Tongue (tissue), 3 donors: ENCODE measurements at places on chromosomes 7 and 10.

- DNase-seq: no peak
Observed at GRCh38 chr10:50375051-50375452, 123.7 kb upstream of the ASAH2 start.

DNA sequence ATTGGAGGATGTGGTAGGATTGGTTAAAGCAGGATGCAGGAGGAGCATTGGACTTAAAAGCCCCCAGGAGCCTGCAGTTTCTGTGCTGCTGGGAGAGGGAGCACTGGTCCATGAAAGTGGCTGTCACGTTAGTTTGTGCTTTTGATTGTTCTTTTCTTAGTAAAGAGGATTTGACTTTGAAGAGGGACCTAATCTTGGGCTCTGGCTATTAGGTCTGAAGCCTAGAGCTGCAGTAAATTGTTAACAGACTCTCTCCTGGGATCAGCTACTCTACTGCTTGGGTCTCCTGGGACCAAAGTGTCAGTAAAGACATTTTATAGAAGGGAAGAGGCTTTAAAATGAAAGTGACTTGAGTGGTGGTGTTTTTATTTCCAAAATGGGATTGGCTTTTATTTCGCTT, 3.7 kb downstream of the ZFYVE27 start:
- no peak for DNase-seq

DNA sequence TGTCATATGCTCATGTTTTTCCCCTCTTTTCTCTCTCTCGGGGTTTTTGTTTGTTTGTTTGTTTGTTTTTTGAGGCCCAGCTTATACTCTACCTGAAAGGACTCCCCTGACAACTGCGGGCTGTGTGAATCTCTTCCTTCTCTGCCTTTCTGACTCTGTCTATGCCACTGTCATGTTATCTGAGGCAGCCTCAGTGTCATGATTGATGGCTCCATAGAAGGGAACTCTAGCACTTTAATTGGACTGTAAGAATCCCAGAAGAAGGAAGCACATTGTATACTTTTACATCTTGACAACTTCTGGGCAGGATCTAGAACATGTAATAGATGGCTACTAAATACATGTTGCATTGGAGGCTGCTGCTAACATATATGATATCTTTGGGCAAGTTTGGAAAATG, 25.4 kb downstream of the AKR1B15 start:
- DNase-seq: no peak

GRCh38 chr10:76558586-76558985, 1079.0 kb downstream of the KCNMA1 start:
- DNase-seq: no peak

- DNase-seq: no peak
Observed at GRCh38 chr7:114889646-114890285, 32.1 kb upstream of the MDFIC start.

GRCh38 chr7:23117841-23118240, 12.3 kb downstream of the KLHL7 start:
- DNase-seq: no peak

DNA sequence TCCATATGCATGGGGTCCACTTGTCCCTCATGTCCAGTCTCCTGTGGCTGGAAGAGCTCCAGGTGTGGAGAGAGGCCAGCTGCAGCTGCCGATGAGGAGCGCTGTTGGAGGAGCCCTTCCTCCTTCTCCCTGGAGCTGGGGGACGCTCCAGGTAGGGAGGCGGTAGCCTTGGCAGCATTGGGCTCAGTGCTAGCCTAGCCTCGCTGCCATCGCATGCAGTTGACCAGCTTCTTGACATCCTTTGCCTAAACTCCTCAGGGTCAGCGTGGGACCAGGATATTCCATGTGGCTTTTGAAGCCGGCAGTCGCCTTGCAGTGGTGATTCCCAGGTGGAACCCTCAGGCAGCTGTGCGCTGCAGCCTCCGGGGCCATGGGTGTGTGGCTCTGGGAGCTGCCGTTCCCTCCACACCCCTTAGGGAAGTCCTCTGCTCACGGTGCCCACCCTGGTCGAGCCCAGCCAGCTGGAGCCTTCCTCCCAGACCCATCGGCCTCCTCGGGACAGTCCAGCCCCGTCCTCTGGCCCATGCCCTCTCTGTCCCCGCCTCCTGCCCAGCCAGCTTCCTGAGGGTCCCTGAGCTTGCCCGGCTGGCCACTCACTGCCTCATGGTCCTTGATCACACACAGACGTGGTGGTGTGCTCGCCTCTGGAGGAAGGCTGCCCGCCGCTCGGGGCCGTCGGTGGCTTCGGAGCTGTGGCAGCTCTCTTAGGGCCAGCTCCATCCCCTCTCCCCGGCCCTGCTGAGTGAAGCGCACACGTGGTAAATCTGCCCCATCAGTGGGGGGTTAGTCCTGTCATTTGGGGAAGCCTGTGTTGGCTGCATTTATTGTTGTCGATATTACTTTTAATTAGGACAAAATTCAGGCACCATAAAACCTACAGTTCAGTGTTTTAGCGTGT, 21.2 kb downstream of the INPP5A start:
- DNase-seq: no peak

- DNase-seq: no peak
Observed at GRCh38 chr7:82669141-82669540, 225.6 kb upstream of the CACNA2D1 start.

DNA sequence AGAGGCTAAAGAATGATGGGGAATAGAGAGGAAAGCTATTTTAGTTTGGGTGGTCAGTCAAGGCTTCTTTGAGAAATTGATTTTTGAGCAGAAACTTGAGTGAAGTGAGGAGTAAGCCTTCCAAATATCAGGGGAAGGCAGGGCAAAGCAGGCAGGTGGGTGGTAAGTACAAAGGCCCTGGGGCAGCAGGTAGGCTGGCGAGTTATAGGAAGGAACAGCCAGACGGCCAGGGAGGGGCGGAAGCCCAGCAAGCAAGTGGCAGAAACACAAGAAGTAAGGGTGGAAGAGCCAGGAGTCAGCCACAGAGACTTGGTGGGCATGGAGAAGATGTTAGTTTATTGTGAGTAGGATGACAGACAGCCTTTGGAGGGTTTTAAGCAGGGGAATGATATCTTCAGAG, 34.9 kb downstream of the VWA2 start:
- DNase-seq: no peak

DNA sequence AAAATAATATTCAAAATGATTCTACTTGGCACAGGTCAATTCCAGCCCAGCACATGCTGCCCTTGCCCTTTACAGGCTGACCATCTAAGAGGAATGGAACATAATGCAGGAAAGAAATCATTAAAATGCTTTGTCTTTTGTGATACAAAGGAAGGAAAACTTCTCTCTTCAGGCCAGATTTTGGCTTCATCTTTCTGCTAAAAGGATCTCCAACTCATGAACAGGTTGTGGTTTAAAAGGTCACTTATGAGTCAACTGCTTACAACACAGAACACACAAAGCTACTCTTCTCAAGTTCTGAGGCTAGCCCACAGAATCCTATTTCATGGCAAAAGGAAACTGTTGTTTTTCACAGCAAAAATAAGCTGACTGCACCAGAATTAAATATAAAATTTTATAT, 197.1 kb downstream of the DOCK4 start:
- DNase-seq: no peak

- no peak for DNase-seq
Observed at GRCh38 chr10:33858326-33858725, 523.9 kb upstream of the NRP1 start.

DNA sequence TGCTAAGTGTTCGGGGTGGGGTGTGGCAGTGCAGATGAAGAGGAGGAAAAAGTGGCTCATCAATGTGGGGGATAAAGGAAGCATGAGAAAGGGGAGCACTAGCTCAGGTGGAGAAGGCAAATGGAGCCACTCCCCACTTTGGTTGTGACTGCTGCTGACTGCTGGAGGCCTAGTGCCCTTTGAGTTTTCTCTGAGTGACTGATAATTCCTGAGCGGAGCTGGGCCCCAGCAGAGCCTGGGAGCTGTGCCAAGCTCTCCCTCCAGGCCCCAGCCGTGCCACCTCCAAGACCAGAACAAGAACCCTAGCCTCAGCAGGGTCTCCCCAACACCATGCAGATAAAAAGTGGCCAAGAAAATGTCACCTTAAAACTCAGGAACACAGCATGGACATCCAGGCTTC, 9.7 kb upstream of the RASSF4 start:
- DNase-seq: no peak

GRCh38 chr7:78326876-78327275, 528.3 kb downstream of the PHTF2 start:
- peak; percentile 88 for DNase-seq

- DNase-seq: peak; percentile 63
Observed at GRCh38 chr7:16794986-16795385, 9.8 kb downstream of the AGR2 start.

- DNase-seq: no peak
Observed at GRCh38 chr10:6586501-6586900, 6.4 kb upstream of the PRKCQ start.

GRCh38 chr7:82676777-82677463, 233.3 kb upstream of the CACNA2D1 start:
- DNase-seq: no peak

DNA sequence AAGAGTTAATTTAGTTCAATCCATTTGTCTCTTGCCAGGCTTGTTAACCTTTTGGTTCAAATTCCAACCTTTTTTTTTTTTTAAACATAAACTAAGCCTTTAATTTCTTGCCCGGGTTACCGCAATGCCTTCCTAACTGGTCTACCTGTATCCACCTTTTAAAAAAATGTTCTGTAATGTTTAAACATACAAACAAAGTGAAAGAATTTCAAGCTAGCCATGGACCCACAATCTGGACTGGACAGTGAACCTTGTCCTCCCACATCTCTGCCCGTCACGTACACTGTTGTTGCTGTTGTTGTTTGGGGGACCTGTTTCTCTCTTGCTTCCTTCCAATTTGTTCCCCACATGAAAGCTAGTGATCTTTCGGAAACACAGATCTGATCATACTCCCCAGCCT, 724.7 kb upstream of the AUTS2 start:
- DNase-seq: no peak

DNA sequence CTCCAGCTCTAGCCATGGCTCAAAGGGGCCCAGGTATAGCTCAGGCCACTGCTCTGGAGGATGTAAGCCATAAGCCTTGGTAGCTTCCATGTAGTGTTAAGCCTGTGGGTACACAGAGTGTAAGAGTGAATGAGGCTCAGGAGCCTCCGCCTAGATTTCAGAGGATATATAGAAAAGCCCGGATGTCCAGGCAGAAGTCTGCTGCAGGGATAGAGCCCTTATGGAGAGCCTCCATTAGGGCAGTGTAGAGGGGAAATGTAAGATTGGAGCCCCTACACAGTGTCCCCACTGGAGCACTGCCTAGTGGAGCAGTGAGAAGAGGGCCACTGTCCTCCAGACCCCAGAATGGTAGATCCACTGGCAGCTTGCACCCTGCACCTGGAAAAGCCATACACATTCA, 240.8 kb upstream of the KLF14 start:
- no peak for DNase-seq

DNA sequence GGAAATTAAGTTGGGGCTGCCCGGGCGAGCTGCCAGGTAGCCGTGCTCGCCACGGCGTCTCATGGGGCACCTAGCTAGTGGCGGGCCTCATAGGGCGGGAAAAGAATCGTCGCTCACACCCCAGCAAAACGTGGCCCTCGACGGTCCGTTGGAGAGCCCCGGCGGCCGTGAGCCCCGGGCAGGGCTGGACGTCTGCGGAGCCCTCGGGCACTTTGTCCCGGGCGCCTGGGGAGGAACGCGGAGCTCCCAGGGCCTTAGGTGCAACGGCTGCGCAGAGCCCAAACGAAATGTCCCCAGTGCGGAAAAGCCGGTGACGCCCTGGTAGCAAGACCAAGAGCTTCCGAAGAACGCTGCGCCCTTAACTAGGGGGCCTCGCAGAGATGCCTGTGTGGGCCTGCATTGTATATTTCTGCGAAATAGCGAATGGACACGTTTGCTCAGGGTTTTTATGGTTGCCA, 866 bp upstream of the SFMBT2 start:
- peak; percentile 36 for DNase-seq

GRCh38 chr10:92094960-92095359, 171.4 kb downstream of the BTAF1 start:
- no peak for DNase-seq

DNA sequence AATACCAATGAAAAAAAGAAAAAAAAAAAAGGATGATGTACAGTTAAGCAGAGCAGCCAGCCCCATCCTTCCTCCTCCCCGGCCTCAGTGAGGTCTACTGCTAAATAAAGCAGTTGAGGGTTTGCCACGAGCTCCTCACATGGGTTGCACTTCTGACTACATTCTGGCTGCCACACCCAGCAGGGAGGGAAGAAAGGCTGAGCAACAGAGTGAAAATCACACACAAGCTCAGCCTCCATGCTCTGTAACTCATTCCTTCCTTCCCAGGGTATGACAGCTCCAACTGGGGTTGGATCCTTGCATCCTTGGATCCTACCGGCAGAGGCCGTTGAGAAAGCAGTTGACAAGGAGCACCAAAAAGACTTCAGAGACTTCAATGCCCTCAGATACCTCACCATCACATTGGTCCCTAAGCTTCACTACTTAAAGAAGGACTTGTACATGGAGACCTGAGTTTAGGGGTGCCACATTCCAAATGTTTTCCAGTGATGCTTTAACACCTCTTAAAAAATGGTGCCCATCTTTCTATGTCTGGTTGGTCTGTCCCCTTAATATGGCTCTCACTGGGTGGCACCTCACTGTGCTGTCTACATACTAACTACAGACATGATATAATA, 52.9 kb upstream of the PIK3CG start:
- DNase-seq: no peak

DNA sequence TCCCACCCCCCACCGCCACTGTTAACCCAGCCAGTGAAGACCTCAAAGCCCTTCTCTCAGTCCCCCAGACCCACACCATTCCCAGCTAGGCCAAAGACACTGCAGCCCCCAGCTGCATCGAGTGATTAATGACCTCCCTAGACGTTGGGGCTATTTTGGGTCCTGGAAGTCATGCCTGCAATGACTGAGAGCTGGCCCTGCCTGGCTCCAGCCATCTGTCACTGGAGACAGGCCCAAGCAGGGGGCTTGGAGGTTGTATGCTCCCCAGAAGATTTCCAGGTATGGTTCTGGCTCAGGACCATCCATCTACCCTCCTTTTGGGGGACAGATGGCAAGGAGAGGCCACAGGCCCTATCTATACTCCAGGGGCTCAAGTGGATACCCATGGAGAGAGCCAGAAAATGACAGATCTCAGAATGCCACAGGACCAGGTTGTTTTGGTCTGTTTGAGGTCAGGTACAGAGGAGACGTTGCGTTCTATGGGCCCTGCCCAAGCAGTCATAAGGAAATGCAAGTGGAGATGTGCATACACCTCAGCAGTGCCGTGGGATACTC, 5.1 kb downstream of the KCNIP2 start:
- no peak for DNase-seq

- no peak for DNase-seq
Observed at GRCh38 chr7:1752771-1753563, 82.9 kb downstream of the ELFN1 start.

DNA sequence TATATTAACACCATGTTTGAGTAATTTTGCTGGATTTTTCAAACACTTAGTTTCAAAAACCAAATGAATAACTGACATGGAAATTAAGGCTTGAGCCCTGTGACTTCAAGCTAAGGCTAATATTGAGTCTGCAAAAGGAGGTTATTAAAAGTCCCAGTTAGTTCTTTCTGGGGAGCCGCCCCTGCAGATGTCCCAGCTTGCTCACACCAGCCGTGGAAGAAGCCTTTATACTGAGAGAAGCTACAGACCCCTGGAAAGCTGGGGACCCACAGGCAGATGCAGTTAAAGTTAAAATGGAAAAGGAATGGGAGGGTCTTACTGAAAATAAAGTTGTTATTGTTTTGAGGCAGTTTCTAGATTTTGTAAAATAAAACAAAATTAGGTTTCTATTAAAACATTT, 18.5 kb upstream of the ZNF680 start:
- no peak for DNase-seq

GRCh38 chr7:7051206-7051877, 131.0 kb upstream of the C1GALT1 start:
- DNase-seq: peak; percentile 5

- DNase-seq: peak; percentile 85
Observed at GRCh38 chr10:89390476-89391225, 1.8 kb upstream of the IFIT1 start.

GRCh38 chr10:72597897-72598296, 28.0 kb downstream of the MICU1 start:
- DNase-seq: no peak
